NB4 (cell line): ENCODE measurements at places on chromosomes 16 and 17.
A peak's percentile ranks its signal among the peaks of the same experiment; 100 is the strongest.

DNA sequence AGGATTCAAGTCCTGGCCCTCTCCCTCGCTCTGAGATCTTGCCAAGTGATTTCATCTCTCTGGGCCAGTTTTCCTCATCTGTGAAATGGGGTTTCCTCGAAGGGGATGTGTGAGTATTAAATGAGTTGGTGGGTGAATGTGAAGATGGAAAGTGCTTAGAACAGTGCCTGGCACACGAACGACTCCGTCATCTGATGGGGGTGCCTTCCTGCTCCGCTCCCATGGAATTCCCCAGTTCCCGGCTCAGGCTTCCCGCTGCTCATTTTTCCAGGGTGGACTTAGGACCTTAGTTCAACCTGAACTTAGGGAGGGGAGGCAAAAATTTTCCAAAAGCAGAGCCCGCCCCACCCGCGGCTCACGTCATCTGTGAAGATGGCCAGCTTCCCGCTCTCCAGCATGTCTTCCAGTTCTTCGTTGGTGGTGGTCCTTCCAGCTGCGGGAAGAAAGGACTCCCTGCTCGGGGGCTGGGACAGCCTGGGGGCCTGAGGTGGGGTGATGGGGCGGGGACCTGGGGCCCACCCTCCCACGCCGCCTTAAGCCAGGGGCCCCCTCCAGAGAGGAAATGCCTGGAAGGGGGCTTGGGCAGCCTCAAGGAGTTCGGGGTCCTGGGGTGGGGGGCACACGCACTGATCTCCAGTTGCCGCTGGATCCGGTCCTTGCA lies 11.4 kb downstream of the HSD3B7 start:
- no peak for DNase-seq

GRCh38 chr17:57860414-57860999 lies 10.7 kb upstream of the MRPS23 start:
- no peak for DNase-seq

GRCh38 chr16:23528644-23529310 lies 18.5 kb upstream of the GGA2 start:
- no peak for DNase-seq

DNA sequence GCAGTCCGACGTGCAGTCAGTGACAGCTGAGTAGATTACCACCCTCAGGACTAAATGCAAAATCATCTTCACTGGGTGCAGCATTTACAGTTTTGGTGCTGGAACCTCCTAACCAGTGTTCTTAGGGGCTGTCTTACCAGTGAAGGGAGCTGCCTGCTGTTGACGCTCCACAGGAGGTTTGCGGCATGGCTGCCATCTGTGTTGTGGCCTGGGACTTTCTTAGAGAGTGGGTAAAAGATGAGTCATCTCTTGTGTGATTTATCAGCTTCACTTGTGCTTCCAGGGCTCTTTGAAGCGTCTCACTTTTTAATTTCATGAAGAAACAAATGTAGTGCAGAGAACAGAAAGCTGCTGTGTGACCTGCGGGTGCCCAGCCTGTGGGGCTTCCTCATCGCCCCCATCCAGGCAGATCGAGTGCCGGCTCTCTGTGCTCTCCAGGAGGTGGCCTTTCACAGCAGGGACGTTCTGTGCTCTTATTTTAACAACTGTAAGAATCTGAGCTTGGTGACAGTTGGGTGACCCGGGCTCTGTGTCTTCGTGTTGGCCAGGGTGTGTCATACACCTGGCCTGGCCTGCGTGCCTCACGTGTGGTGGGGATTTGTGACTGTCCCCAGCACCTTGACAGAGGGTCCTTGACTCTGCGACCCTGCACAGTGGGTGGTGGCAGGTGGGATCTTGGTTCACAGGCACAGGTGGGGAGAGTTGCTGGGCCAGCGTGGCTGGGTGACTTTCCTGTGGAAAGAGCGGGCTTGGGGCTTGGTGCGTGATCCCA lies 24.3 kb upstream of the ZNF750 start:
- peak; percentile 96 for DNase-seq

GRCh38 chr17:27762527-27763305 lies 37.6 kb downstream of the NOS2 start:
- peak; percentile 59 for DNase-seq

GRCh38 chr17:32349503-32349853 lies 479 bp upstream of the ZNF207 start:
- peak; percentile 39 for DNase-seq

GRCh38 chr17:60901806-60902205 lies 224.2 kb downstream of the BCAS3 start:
- DNase-seq = no peak

- no peak for DNase-seq
These were observed 270.0 kb downstream of the SLC39A11 start for GRCh38 chr17:72822358-72823023.

- DNase-seq = peak; percentile 68
These were observed 3.4 kb downstream of the STH start for GRCh38 chr17:46002311-46002972.

DNA sequence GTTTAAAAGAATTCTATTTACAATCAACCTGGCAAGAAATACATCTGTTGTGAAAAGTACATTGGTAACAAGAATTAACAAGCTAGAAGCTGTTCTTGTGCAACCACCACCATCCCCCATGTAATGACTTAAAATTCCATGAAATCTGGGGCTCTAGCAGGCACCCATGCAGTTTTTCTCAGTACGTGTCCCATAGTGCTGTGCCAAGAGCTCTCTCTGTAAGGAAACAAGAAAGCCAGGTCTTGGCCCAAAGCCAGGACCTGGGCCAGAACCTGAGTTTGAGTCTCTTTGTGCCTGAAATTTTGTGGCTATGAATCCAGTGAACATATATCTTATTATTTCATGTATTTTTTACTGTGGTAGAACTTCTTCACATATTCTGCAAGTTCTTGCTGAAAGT lies 46.6 kb downstream of the NUP93 start:
- DNase-seq = no peak

- DNase-seq = no peak
These were observed 16.7 kb downstream of the GLYR1 start for GRCh38 chr16:4830408-4830807.

GRCh38 chr16:54034684-54035083 lies 251.9 kb downstream of the IRX3 start:
- peak; percentile 58 for DNase-seq

DNA sequence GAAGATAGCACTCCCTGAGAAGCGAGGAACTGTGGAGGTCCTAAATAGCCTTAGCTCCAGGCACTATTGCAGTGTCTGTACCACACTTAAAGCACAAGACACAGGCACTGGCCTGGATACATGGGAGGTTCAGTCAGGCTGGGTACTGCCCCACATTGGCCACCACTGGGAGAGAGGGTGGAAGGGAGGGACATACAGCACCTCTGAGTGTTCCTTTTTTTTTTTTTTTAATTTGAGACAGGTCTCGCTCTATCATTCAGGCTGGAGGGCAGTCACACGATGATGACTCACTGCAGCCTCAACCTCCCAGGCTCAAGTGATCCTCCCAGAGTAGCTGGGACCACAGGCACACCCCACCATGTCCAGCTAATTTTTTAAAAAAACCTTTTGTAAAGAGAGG lies 1.4 kb downstream of the GSG1L2 start:
- DNase-seq = no peak

DNA sequence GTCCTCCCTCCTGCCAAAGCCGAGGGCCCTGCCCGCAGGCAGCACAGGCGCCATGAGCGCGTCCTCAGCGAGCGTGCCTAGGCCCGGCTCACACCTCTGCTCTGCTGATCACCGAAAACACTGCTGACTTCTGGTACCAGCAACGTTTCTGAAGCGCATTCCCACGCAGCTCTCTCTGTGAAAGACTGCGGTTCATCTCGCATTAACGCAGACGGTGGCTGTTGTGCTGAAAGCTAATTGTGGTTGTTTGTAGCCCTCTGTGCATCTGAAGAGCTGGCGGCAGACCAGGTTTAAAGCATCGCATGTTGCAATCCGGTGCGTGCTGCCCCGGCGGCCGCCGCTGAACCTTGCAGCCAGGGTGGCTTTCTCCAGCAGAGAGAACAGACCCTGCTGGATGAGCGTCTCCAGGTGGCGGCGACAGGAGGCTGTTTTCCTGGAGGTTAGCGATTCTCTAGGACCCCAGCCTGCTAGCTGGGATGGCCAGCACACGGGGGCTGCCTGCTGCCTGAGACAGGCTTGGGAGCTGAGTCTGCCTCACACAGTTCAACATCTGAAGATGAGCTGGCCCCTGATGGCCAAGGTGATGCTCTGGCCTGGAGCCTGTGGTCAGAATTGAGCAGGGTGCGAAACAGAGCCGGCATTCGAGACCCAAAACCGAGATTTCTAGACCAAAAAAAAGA lies 49.8 kb upstream of the CHMP6 start:
- DNase-seq = no peak

DNA sequence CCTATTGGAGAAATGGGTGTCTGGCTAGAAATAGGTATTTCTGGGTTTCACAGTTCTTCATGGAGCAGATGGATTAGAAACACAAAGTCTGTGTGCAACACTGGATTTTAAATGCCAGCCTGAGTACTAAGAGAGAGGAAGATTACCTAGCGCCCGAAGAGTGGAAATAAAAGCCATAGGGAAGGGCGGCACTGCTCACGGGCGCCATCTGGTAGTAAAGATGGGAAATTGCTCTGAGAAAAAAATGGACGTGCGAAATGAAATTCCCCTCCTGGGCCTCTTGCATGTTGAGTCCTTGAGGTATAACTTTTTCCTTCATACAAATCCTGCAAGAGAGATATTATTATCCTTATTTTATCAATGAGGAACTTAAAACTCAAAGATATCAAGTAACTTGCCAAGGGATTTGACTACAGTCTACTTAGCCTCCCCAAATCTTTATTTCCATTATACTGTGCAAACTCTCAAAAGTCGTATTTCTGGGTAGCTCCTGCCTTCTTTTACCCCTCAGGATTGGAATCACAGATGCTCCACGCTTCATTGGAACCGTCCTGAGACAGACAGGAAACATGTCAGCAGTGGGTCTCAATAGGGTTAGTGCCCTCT lies 72.8 kb downstream of the MMD start:
- peak; percentile 40 for DNase-seq

DNA sequence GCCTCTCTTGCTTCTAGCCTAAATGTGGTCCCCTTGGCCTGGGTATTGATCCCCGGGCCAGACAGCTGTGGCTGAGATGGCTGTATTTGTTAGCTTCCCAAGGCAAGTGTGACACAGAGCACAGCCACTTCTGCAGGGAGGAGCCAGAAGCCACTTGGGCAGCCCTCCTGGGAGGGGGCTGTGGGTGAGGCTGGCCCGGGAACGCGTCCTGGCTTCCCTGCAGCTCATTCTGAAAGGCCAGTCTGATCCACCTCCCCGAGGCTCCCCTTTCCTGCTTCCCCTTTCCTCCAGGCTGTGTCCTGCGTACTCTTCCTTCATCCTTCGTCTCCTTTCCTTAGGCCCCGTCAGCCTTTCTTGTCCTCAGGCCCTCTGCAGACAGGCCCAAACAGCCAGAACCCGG lies 8.0 kb downstream of the SERPINF2 start:
- no peak for DNase-seq

GRCh38 chr16:87484487-87485331 lies 8.1 kb downstream of the ZCCHC14 start:
- no peak for DNase-seq

- no peak for DNase-seq
These were observed 30.0 kb downstream of the MAPT start for GRCh38 chr17:45924332-45924820.

- peak; percentile 93 for DNase-seq
These were observed 8.0 kb downstream of the ST3GAL2 start for GRCh38 chr16:70430667-70431536.
